ENCODE measurements at places on chromosomes 13 and 19.

DNA sequence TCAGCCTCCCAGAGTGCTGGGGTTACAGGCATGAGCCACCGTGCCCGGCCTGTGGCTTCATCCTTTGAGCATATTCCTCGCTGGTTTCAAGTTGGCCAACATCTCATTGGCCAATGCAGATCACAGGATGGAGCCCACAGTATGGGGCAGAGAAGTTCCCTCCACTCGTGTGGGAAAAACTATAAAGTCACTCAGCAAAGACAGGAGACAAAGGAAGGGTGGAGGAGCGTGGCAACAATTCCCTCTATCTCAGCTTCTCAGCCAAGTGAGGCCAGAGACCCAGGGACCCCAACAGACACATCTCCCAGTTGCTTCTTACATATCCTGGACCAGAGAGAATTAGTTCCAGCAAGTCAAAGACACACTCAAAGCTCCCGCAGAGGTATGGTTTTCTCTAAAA, 184.6 kb upstream of the SOX1 start:
- DNase-seq: no peak

DNA sequence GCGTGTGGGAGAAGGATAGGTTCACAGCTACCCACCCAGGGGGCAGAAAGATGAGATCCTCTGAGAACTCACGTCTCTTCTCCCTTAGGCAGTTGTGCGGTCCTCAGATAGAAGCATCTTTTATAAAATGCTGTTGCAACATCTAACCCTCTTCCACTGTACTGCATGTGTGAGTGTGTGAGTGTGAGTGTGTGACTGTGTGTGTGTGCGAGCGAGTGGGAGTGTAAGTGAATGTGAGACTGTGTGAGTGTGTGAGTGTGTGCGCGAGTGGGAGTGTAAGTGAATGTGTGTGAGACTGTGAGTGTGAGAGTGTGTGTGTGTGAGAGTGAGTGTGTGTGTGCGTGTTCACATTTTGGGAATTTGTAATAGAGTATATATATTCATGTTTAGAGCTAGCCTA, 55.6 kb upstream of the F7 start:
- no peak for DNase-seq

DNA sequence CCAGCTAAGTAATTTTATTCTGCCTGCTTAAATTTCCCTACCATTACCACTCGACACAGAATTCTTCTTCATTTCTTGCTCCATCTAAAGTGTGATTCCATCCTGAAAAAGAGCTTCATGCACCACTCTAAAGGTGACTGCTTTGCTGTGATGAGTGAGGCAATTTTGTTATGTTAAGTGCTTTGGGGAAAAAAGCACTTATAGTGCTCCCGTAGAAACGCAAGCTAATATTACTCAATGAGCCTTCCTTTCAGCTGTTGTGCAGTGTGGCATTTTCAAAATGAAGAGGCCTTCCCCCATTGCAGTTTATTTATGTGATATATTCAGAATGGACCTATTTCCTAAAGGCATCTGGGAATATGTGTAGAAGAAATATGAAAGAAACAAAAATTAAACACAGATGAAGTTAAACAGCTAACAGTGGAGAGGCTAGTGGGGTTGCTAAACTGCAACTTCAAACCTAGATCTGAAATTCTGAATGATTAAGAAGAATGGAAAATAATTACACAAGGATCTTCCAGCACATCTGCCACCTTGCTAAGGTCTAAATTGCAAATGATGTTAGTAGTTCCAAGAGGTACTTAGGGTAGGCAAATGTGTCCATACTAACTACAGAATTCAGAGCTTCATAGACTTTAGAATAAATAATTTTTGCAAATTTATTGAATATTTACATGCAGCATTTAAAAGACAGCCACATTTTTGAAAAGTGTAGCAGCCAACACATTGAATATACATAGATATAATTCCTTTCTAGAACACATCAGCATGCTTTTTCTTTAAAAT, 211.7 kb downstream of the DCT start:
- DNase-seq: no peak

DNA sequence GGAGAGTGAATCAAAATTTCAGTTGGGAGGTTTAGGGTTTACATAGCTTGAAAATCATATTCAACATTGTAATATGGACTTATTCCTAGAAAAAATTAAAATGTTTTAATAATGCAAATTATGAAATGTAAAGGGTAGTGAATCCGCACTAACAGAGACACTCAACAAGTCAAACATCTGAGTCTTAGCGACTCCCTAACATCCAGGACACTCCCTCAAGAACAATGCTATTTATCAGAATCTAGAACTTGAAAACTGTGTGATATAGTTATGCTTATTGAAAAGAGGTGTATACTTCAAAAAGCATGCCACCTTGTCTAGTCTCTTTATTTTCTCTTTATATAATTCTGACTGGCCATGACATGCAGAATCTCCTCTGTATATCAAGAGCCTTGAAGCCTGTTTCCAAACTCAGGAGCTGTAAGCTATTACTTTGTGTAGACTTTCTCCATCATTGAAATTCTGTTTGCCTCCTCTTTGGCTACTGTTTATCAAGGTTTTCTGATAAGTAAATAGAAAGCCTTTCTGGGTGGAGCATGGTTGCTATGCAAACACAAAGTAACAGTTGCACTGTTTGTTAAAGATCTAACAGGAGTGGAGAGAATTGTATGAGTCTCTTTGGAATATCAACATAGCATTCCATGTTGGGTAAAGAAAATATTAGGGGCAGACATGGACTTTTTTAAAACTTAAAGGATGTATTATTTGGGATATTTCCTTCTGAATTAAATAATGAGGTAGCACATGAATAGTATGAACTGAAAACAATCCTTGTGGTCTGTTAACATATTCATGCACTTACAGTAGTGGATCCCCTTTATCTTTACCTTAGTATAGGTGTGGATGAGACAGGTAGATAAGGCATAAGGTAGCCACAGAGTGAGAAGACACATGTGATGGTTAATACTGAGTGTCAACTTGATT, 56.4 kb upstream of the MBNL2 start:
- DNase-seq: no peak
